ENCODE measurements at places on chromosomes 5 and 9.
A peak's percentile ranks its signal among the peaks of the same experiment; 100 is the strongest.

GRCh38 chr5:150163035-150163434 lies 3.5 kb upstream of the CDX1 start:
- no peak for DNase-seq

DNA sequence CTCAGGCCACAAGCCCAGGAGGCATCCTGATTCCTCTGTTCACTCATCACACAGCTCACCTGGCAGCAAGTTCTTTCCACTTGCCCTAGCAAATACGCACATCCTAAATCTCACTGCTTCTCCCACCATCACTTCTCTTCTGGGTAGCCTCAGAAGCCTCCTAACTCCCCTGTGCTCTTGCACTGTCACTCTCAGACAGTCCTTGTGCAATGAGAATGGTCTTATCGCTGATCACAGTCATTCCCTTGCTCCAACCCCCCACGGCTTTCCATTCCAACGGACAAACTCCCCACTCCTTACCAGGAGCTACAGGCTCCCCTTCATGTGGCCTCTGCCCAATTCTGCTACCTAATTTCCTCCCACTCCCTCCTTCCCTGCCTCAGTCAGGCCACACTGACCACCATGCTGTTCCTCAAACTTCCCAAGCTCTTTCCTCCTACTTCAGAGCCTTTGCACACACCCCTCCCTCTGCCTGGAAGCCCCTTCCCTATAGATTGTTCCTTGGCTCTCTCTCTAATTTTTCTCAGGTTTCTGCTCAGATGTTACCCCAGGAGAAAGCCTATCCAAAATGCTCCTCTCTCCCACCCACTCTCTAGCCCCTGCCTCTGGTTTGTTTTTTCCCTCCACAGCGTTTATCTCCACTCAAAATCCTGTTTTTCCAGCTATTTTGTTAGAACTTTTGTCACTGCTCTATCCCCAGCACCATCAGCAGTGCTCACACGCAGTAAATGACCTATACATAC lies 34.1 kb upstream of the TNFAIP8 start:
- no peak for DNase-seq

DNA sequence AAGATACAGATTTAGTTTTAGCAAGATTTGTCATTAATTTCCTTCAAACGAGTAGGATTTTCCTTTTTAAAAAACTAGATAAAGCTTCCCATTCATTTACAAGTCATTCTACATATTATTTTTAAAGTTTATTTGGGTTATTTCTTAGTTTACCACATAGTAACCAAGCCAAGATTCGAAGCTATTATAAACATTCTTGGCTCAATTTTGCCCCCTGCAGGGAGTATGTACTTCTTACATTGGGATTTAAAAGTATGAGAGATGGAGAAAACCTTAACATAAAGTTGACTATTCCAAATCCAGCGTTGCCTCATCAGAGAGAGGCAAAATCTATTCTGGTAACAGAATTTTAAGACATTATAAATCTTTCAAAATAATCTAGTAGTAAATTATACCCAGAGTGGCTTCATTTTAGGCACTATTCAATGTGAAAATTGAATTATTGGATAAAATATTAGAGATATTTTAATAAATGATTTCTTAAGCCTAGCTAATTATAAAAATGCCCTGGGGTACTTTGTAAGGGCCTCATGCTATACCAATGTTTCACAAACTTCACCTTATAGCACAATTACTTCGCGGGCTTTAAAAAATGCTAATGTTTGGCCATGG lies 39.1 kb downstream of the FBN2 start:
- DNase-seq, result peak; percentile 38

GRCh38 chr5:11289733-11290132 lies 528.7 kb upstream of the DAP start:
- DNase-seq, result no peak

DNA sequence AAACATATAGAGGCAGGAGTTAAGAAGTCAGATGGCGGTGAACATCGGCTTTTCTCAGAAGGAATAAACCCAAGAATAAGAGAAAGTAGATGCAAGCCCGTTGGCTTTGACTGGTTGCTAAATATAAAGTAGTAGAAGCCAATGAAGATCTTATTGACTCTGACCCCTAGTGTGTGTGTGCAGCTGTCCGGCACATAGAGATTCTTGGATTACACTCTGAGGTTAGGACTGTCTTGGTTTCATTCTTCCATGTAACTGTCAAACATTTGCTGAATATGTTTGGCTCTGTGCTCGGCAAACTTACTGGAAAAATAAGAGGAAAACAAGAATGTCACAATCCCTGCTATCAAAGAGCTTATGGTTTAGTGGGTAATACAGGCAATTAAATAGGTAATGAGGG lies 54.9 kb downstream of the ASTN2 start:
- DNase-seq, result no peak

DNA sequence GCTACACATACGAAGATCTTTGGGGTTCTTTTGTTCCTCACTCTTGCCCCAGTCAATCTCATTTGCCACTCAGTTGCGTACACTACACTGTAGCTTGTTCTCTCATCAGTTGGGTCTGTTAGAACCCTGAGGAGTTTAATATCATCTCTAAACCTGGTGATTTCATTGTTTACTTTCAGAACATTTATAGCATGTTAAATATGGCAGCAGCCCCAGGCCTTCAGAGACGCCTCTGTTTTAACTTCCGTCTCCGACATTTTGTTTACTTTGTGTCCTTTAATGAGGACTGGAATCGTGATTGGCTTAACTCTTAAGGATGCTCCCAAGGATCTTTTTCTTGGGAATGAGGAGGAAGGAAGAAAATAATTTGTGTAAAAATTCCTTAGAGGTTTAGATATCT lies 510.1 kb downstream of the NR2F1-AS1 start:
- no peak for DNase-seq

- no peak for DNase-seq
Observed at GRCh38 chr9:92325991-92326500, 293 bp downstream of the CENPP start.

DNA sequence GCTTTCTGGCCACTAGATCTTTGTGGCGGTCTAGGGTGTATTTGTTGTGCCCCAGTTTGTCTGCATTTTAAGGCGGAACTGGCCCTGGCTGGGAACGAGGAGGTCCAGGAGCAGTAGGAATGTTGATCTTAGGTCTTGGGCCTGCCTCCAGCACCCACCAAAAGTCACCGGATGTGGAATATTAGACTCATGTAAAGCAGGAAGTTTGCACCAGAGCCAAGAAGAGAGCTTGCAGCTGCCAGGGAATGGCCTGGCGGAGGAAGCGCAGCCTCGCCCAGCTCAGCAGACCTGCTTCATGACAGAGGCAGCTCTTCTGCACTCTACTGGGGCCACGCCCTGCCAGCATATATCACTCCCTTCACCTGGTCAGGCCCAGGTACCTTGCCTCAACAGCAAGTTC lies 3.3 kb downstream of the GPX3 start:
- no peak for DNase-seq

- DNase-seq, result no peak
Observed at GRCh38 chr5:476102-476813, 33.3 kb downstream of the EXOC3 start.

- DNase-seq, result no peak
Observed at GRCh38 chr5:54653956-54654614, 136.5 kb downstream of the SNX18 start.

DNA sequence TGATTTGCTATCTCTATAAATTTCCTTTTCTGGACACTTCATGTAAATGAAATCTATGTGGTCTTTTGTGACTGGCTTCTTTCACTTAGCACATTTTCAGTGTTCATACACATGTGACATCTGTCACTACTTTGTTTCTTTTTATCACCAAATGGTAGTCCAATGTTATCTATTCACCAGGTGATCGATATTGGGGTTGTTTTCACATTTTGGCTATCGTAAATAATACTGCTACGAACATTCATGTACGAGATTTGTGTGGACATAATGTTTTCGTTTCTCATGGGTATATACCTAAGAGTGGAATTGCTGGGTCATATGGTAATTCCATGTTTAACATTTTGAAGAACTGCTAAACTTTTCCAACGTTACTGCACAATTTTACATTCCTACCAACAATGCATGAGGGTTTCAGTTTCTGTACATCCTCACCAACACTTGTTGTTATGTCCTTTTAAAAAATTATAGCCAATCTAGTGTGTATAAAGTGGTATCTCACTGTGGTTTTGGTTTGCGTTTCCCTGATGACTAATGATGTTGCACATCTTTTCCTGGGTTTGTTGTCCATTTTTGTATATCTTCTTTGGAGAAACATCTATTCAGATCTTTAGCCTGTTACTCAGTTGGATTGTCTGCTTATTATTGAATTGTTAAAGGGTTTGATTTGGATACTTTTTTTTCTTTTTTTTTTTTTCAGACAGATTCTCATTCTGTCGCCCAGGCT lies 263.0 kb downstream of the PDZD2 start:
- no peak for DNase-seq

GRCh38 chr9:107007402-107007801 lies 144.4 kb downstream of the ZNF462 start:
- DNase-seq, result no peak

GRCh38 chr5:17216176-17216973 lies 1.1 kb upstream of the BASP1 start:
- DNase-seq, result peak; percentile 81

DNA sequence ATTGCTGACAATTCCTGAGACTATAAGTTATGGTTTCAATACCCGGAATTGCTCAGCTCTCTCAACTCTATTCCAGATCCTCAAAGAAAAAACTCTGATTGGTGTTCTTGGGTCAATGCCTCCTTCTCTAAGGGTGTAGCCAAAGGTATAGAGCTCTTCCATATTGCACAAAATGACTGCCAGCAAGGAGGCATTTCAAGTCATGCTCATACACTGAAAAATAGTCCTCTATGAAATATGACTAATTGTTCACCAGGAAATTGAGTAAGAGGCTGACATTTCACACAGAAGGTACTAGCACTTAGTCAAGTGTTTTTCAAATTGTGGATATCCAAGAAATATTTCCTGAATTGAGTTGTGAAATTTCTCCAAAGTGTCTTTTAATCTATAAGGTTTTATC lies 111.1 kb upstream of the KLF9 start:
- no peak for DNase-seq

DNA sequence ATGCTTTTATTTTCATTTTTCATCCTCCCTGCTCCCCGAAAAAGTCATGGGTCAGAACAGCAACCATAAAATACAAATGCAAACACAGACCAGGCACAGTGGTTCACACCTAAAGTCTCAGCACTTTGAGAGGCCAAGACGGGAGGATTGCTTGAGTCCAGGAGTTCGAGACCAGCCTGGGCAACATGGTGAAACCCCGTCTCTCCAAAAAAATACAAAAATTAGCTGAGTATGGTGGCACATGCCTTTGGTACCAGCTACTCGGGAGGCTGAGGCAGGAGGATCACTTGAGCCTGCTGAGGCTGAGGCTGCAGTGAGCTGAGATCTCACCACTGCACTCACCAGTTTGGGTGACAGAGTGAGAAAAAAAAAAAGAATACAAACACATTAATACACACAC lies 60.3 kb downstream of the ARHGEF37 start:
- no peak for DNase-seq

DNA sequence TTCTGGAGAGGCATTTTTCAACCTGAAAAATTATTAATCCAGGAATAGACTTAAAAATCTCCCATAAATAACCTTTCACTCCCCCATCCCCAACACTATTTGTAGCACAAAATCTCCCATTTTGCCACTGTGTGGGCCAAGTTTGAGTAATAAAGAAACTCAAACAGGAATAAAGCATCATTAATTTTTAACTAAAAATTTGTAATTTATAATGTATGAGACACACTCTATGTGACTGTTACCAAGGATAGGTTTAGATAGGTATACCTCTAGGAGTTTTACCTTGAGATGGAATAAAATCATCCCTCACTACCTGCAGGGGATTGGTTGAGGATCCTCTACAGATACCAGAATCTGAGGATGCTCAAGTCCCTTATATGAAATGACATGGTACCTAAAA lies 30.1 kb downstream of the CHD1 start:
- no peak for DNase-seq

DNA sequence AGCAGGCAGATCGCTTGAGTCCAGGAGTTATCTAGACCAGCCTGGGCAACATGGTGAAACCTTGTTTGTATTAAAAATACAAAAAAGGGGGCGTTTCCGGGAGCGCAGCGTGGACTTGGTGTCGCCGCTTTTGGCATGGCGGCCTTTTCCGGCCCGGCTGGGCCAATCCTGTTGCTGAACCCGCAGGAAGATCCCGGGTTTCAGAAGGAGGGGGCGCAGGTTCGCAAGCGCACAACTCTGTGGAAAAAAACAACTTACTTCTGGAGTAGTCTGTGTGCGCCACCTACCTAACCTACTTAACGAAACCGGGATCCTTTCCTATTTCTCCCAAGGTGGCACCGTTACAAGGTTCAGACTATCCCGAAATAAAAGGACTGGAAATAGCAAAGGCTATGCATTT lies 198.6 kb downstream of the MSX2 start:
- no peak for DNase-seq

DNA sequence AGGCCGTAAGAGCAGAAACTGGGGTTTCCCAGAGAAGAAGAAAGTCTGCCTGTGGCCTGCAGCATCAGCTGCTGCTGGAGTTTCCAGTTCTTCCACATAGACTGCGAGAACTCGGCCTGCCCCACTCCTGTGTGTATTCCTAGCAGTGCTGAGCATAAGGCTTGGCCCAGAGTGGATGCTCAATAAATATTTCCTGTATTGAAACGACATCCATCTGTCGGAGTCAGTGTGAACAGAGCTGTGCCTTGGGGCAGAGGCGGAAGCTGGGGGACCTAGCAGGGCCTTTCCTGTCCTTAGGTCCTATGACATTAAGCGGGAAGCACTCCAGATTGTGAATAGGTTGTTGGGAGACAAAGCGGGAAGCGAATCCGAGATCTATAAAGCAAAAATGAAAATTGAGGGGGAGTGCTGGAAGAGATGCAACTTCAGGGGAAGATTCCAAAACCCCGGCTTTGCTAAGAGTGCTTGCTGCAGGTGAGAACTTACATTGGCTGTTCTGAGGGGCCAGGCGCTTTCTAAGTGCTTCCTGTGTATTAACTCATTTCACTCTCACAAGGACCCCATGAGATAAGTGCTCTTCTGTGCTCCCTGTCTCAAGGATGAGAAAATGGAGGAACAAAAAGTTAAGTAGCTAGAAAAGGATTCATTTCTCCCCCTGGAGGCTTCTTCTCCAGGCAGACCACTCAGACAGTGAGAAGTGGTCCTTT lies 76.1 kb upstream of the CXCL14 start:
- no peak for DNase-seq

DNA sequence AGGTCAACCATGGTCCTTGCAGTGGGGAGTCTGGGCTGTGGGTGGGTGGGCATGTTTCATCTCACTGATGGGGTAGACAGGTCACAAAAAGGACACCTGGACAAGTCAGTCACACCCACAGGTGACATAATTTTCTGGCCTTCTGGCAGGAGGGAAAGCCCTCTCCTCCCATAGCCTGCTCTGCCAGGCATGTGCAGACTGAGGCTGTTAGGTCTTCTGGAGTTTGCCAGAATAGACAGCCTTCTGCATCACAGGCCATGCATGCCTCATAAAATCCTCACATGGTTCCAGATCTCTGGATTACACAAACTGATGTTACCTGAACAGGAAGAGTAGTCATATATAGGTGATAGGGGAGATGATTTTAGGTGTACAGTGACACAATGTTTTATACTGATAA lies 49.1 kb downstream of the ARHGAP26 start:
- DNase-seq, result no peak

- no peak for DNase-seq
Observed at GRCh38 chr5:61916621-61917620, 389.1 kb upstream of the KIF2A start.
